ENCODE measurements at places on chromosomes 2 and 18. TPM values are rescaled to one million over a fixed set of nuclear protein-coding genes. Genes with fewer than 3 reads are reported as not detected.

Gene RGPD3
- total RNA-seq = 0.37 TPM

Gene RUFY4
- 0.77 TPM for total RNA-seq

Gene ARHGEF4
- total RNA-seq = 1.5 TPM

Gene MAP3K19
- total RNA-seq = not detected

Gene ACADL
- total RNA-seq = not detected

Gene ANO7
- 0.16 TPM for total RNA-seq

Gene LGALSL
- total RNA-seq = 2.5 TPM

Gene MBP
- 97.7 TPM for total RNA-seq

Gene HRH4
- total RNA-seq = 3.2 TPM

Gene C2orf81
- total RNA-seq = 2.9 TPM

Gene ZDBF2
- 14.0 TPM for total RNA-seq

Gene STK16
- total RNA-seq = 17.2 TPM

Gene ING5
- 50.2 TPM for total RNA-seq

All from T-helper 17 cell (primary cell).